GM06990 (cell line): ENCODE measurements at places on chromosomes 2 and 18.

- no peak for DNase-seq
Observed at GRCh38 chr18:62982600-62983251, 267.4 kb downstream of the PHLPP1 start.

DNA sequence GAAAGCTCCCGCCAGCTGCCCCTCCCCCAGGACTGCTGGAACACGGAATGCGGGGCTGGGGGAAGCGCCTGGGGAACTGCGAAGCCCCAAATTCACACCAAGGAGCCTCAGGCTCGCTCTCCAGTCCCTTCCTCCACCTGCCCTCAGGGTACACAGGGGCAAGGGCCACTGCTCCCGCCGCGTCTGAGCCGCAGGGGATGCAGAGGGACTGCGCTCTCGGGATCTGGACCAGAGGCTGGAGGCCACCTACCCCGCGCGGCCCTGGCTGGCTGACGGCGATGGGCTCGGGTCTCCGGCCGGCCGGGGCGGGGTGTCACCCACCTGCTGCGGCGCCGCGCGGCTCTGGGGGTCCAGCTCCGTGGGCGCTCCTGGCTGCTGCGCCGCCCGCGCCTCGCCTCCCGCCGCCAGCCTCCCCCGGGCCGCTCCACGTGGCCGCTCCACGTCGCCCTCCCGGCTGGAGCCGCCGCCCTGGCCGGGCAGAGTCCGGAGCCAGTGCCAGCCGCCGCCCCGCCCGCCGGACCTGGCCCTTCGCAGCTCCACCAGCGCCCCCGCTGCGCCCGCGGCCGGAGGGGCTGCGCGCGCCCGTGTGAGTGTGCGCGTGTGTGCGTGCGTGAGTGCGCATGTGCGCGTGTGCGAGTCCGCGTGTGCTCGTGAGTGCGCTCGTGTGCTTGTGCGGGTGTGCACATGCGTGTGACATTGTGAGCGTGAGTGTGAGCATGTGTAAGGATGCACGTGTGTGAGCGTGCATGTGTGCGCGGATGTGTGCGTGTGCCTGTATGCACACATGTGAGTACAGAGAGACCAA lies at the start of gene CGREF1:
Gene CGREF1, minus strand, starts transcription at position 604 of the 805 bp plus-strand sequence. CDS start 14,762 bp downstream, outside the sequence.
- DNase-seq, result no peak

DNA sequence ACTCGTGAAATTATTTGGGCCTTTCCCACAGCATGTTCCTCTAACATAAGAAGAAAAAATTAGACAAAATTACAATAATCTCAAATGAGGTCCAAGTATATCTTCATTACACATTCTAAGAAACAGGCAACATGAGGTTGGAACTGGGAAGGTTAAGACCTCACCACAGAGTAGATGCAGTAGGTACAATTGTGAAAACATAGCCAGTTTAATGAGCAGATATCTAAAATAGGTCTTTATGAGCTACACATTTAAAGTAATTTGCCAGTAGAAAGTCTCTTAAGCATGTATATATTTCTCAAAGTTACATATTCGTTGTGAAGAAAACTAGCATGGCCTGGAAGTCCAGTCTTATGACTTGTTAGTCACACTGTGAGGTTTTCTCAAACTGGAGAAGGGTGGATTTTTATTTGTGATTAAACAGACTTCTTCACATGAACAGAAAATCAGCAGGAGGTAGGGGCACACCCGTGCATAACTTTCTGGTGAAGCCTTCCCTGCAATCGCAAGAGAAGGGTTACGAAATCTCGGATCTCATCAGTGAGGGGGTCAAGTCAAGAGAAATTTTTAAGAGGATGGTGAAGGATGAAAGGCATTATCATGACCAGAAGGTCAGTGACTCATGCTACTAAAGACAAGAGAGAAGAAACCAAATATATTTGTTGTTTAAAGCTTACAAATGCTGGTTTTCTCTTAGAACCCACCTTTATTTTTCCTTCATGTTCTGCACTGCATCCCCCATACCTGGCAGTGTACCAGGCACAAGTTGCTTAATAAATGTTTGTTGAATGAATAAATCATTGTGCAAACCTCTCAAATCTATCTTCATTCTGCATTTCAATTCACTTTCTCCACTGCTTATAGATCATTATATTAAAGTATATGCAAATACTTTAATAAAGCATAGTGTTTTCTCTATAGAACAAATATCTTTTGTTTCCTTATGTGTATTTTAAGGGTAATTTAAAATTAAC lies 5.1 kb upstream of the RAB27B start:
- no peak for DNase-seq

GRCh38 chr2:111676291-111676822 lies 207.6 kb downstream of the ANAPC1 start:
- DNase-seq, result no peak

GRCh38 chr2:8495189-8495989 lies 186.5 kb upstream of the ID2 start:
- no peak for DNase-seq

GRCh38 chr2:162280654-162281053 lies 37.4 kb upstream of the FAP start:
- DNase-seq, result no peak

GRCh38 chr2:148479398-148479797 lies 165.2 kb upstream of the EPC2 start:
- no peak for DNase-seq

GRCh38 chr18:74513149-74513882 lies 17.2 kb downstream of the CNDP2 start:
- DNase-seq, result no peak

DNA sequence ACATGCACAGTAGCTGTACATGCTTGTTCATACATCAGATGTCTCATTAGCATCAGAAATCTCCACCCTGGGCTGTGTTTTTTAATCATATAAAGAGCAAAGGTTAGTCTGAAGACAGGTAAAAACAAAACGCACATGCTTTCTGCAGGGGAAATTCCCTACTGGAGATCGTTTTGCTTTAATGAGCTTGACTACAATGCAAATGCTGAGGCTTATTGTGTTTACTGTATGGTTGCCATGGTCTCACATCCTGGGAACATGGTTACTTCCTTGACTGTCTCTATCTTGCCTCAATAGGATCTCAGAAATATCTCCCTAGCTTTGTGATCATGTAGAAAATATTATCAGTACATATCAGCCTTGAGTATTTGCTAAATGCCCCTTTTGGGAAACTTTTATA lies 336.5 kb upstream of the TFPI start:
- DNase-seq, result no peak

- no peak for DNase-seq
Observed at GRCh38 chr2:170235860-170236679, 58.1 kb downstream of the MYO3B start.

DNA sequence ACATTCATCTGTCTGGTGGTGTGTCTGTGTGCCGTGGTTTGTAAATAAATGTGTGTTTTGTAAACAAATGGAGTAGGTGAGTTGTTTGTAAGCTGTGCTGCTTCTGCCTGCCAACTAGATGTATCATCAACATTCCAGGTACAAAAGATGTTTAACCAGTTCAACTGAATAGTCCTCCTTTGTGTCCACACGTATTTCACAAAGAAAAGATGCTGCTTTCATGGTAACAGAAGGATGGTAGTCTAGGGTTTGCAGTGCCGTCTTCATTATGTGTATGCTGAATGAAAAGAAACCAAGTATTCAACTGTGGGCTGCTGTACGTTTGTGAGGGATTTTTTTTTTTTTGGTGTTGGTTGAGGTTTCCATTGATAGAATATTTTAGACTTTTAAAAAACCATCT lies 72.1 kb downstream of the CAMKMT start:
- DNase-seq, result no peak

DNA sequence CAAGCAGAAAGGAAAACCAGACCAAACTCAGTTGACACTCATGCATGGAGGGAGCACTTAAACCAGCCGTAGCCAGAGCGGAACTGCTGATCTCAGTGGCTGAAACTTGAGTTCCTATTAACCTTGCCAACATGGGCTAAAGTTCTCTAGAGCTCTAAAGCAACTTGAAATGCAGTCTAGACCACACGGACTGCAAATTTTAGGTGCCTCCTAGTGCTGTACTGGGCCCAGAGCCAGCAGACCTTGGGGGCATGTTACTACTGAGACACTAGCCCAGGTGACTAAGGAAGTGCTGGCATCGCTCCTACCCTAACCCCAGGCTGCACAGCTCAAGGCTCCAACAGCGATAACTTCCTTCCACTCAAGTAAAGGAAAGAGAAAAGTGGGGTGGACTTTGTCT lies 236.5 kb downstream of the AKAIN1 start:
- DNase-seq, result no peak

DNA sequence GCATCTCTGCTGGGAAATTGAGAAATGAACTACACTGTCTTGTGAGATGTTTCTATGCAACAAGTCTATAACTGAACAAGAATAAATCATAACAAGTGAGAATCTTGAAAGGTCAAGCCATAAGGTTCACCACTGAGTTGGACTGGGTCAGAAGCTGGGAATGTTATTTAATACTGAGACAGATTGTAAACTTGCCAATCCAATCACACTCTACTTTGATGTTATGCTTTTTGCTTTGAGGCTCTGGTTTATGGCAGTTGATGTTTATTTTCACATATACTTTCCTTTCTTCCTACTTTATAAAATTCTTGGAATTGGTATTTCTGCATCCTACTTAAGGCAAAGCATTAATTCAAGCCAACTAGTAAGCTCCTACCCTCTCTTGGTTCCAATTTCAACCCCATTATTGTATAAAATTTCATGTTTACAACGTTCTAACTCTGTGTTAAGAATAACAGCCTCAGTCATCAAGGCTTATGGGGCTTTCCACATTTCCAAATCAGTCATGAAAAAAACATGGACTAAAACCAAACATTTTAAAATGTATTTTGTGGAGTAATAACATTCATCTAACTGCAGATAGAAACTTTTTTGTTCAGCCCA lies 533.4 kb downstream of the NYAP2 start:
- DNase-seq, result no peak

DNA sequence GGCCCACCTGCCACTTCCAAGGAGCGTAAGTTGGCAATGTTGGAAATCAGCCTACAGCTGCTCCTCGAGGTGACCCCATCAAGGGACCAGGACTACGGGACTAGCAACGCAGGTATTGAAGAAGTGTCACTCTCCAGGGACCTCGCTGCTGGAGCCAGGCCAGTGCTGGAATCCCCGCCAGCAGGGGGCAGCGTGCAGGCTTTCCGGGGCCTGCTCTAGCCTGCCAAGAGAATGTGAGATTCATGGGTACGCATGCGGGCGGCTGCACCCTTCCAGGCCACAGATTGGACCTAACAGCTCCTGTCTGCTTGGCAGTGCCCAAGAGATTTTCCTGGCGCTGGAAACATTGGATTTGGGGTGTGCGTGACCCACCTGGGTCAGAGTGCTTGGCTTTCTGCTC lies 182.8 kb upstream of the RAB12 start:
- DNase-seq, result no peak

GRCh38 chr2:74297391-74297790 lies 45.8 kb downstream of the SLC4A5 start:
- peak; percentile 24 for DNase-seq

GRCh38 chr18:3892152-3892551 lies 442.2 kb downstream of the TGIF1 start:
- DNase-seq, result no peak

- DNase-seq, result no peak
Observed at GRCh38 chr2:144242311-144242710, 277.6 kb downstream of the ZEB2 start.

DNA sequence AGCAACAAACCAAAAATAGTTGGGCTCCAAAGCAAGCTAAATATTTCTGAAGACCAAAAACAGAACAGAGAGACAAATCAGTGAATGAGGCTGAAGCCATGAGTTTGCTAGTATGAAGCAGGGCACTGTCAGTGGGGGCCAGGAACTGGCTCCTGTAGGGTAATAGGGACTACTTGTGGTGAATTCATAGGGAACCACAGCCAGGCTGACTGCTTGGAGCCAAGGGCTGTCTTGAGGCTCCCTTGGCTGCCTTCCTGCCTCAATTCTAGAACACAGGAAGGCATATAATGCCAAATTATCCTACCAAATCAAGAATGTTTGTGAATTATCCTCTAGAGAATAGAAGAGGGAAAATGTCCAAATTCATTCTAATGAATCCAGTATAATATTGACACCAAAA lies 406.0 kb downstream of the CCDC85A start:
- DNase-seq, result no peak

DNA sequence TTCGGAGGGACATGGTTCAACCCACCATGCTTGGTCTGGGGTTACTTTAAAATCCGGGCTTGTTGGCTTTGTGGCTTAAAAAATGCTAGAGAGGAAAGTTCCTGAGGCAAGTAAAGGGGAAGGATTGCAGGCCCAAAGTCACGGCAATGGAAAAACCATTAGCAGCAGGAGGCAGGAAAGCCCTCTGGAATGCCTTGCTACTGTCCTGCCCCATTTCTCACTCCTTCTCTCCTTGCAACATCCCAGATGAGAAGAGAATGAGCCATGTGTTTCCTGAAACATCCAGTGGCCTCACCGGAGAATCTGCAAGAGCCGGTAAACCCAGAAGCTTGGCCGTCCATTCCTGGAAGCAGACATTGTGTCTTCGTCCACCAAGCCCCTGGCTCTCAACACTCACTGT lies 97.4 kb upstream of the LCLAT1 start:
- no peak for DNase-seq

DNA sequence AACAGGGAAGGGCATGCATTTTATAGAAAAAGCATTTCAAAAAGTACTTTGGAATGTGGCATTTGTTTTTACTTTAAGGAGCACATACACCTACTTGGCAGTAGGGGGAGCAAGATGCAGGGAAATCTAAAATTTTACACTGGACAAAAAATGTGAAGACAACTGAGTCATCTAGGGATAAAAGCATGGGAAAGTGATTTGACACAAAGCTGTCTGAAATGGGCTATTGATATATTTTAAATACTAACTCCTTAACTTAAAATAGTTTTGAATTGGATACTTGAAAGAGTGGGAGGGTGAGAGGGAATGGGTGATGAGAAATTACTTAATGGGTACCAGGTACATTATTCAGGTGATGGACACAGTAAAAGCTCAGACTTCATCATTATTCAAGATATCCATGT lies 15.8 kb downstream of the TMEM200C start:
- DNase-seq, result no peak

DNA sequence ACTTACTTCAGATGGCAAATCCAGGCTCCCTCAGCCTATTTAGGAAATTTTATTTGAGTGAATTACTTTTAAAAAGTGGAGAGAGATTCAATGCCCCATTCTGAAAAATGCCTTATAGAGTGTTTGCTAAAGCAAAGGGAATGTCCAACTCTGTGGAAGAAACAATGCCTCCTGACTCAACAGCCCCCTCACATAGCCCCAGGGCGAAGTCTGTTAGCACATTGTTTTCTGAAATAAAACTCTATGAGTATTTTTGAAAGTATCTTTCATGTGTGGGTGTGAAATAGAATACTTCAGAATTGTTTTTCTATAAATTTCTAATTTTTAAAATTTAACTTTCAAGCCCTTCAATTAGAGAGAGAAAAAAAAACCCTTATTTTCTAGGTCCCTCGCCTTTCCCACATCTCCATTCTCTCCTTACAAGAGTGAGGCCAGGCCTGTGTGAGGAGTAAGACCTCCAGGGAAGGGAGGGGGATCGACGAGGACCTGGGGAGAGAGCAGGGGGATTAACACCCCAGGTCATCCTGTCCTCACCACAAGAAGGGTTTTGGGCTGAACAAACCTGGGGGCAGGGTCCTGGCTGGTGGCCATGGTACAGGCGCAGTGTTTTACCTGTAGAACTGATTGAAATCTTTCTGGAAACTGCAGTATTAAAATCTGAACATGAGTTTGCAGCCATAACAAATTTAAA lies 141.4 kb downstream of the SNTG2 start:
- DNase-seq, result no peak
